ENCODE measurements at places on chromosomes 2 and 18. TPM values are rescaled to one million over a fixed set of nuclear protein-coding genes. Genes with fewer than 3 reads are reported as not detected.

Gene ANKRD29
- 4.1 TPM for total RNA-seq

Gene RPL31
- 992 TPM for total RNA-seq

Gene CAPN14
- 0.13 TPM for total RNA-seq

Gene ASPRV1
- 0.54 TPM for total RNA-seq

Gene FASTKD2
- 60.9 TPM for total RNA-seq

Gene DNAH7
- total RNA-seq: 2.7 TPM

Gene SERPINB3
- not detected for total RNA-seq

Gene ALPG
- total RNA-seq: not detected

Gene LYPD6
- total RNA-seq: 0.52 TPM

Gene CTNNA2
- total RNA-seq: not detected

Gene ATP8B1
- 40.2 TPM for total RNA-seq

Gene APCDD1
- total RNA-seq: 13.6 TPM
